ENCODE measurements at places on chromosomes 4 and X.

- DNase-seq: no peak
Observed at GRCh38 chr4:74112399-74113105, 13.6 kb upstream of the CXCL2 start.

DNA sequence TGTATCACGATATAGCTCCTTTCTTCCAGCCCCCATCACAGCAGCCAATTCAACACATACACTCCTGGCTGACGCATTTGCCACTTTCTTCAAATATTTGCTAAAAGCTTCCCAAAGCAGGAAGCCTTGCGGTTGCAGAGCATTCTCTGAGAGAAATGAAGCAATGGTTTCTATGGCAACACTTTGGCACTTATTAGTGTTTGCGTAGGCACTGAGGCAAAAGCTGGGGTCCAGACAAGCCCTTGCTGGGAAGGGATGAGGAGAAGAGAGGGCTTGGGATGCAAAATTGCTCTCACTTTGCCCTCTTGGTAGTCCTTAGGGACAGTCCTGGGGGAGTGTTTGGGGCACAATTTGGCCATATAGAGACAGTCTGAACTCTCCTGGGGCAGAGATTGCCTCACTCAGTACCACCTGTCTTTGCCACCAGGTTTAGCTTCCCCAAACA, 55.0 kb upstream of the PAK3 start:
- no peak for DNase-seq

GRCh38 chr4:160414496-160414895, 1311.6 kb downstream of the RAPGEF2 start:
- DNase-seq: no peak

GRCh38 chrX:103215425-103215991, 600 bp downstream of the BEX4 start:
- peak; percentile 10 for DNase-seq

GRCh38 chr4:8775121-8775520, 96.5 kb downstream of the HMX1 start:
- DNase-seq: no peak

DNA sequence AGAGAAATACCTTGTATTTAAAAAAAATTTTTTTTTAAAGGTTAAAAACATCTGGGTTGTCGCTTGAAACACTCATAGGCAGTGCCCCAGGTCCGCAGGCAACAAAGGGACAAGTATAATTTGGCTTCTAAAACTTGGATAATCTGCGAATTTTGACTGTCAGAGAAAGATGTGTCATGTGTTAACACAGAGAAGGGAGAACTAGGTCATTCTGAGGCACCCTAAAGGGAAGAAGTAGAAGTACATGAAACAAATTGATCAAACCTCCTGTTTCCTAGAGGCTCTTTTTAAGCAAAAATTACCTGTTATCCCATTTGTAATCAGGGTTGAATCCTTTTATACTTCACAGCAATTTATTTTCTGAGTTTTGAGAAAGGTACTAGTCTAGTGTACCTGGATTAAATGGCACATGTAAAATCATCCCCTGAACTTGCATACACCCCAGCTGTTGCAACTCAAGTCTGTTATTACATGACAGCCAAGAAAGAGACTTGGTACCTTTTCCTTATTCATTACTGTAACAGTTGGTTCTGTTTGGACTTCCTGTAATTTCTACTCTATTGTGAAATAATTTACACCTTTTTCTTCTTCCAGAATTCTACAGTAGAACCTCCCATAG, 1.7 kb downstream of the SRD5A3 start:
- no peak for DNase-seq

GRCh38 chr4:169159624-169160171, 111.1 kb downstream of the SH3RF1 start:
- no peak for DNase-seq

- no peak for DNase-seq
Observed at GRCh38 chr4:87805971-87806370, 6.6 kb downstream of the IBSP start.

- DNase-seq: no peak
Observed at GRCh38 chr4:40182954-40183353, 13.9 kb upstream of the RHOH start.

GRCh38 chr4:76748649-76749048, 149.3 kb downstream of the SOWAHB start:
- DNase-seq: no peak
